Mesenchymal stem cell (in vitro differentiated cells and primary cell): ENCODE measurements at places on chromosomes 5 and 9.
A peak's percentile ranks its signal among the peaks of the same experiment; 100 is the strongest.

- no peak for DNase-seq
Observed at GRCh38 chr9:93909242-93909616, 45.9 kb downstream of the BARX1 start.

- DNase-seq: no peak
Observed at GRCh38 chr5:150016537-150016936, 16.0 kb downstream of the HMGXB3 start.

DNA sequence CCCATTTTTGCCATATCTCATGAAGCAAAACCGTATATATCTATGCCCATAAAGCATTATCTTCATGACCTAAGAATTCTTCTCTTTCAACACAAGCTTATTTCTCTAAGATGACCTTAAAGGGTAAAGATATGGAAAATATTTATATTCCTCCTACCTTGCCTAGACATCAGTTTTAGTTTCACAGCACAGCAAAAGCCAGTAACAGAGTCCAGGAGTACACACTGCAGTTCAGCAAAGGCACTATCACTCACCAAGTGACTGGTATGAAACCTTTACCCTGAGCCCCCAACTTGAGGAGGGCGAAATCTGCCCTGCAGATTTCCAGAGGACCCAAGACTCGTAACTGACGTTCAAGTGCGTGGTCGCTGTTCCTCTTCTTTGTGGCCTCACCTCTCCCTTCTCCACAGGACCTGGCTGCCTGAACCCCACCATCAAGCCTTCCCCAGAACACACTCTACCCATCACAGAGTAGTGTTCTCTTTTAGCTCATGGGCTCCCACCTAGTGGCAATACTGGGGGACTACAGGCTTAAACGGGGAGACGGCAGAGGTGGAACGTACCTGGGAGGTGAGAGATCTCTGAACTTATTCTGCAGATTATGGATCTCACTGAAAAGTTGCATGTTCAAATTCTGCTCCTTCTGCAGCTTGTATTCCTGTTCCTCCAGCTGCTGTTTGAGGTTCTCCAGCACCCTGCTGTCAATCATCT lies 141.0 kb downstream of the CDK5RAP2 start:
- DNase-seq: no peak

- no peak for DNase-seq
Observed at GRCh38 chr5:32572778-32573480, 12.4 kb upstream of the SUB1 start.

GRCh38 chr5:26805076-26805475 lies 233.3 kb downstream of the CDH9 start:
- DNase-seq: no peak

DNA sequence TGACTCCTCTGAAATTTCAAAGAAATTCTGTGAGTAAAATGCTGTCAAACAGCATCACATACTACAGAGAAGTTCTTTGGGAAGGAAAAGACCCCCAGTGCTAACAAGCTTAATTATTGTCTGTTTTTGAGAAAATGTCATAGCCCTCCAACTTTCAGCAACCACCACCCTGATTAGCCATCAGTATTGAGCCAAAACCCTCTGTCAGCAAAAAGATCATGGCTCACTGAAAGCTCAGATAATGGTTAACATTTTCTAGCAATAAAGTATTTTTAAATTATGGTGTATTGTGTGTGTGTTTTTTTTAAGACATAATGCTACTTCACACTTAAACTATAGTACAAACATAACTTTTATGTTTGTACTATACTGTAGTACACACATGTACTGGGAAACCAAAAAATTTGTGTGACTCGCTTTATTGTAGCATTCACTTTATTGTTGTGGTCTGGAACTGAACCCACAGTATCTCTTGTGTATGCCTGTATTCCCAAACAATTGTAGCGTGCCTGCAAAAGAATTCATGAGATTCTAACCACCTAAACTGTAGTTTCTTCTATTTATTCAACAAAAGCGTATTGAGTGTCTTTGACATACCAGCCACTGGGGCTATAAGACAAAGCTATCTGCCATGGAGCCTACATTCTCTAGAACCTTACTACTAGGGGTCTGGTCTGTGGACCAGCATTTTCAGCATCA lies 31.6 kb downstream of the TLE4 start:
- no peak for DNase-seq

DNA sequence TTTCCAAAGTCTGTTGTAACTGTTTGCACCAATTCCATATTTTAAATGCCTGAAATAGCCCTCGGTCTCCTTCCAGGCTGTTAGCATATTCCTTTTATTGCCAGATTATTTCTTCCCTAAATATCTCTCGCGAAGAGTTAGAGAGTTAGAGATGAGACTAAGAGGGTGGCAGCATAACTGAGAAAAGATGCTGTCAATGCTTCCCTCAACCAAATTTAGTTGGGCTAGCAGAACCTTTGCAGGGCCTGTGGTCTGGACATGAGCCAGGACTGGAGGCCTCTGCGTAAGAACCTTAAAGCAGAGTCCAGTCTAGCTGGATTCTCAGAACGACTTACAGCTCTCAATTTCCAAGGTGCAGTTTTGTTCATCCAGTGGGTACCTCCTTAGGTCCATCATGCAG lies 135.9 kb downstream of the GABRB2 start:
- no peak for DNase-seq

DNA sequence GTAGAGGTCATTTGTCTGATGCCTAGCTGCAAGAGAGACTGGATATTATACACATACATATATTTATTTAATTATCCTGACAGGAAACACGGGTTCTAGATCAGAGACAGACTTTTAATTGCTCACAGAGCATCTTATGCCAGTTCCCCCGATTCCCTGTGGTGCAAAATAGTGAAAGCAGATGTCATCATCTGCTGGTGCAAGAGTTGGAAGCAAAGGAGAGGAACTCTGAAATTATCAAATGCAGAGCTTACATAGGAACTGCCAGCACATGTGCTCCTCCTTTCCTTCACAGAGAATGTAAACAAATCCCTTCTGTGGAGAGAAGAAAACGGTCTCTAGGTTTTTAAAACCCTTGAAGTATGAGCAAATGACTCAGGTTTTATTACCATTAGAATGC lies 69.3 kb downstream of the DTWD2 start:
- DNase-seq: peak; percentile 44

DNA sequence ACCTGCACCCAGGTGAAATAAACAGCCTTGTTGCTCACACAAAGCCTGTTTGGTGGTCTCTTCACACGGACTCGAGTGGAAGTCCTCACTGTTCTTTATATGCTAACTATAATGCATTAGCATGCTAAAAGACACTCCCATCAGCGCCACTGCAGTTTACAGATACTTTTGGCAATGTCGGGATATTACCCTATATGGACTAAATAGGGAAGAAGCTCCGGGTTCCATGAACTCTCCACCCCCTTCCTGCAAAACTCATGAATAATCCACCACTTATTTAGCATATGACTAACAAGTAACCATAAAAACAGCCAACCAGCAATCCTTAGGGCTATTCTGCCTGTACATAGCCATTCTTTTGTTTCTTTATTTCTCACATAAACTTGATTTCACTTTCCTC lies 426.2 kb upstream of the PTPRD start:
- DNase-seq: no peak

DNA sequence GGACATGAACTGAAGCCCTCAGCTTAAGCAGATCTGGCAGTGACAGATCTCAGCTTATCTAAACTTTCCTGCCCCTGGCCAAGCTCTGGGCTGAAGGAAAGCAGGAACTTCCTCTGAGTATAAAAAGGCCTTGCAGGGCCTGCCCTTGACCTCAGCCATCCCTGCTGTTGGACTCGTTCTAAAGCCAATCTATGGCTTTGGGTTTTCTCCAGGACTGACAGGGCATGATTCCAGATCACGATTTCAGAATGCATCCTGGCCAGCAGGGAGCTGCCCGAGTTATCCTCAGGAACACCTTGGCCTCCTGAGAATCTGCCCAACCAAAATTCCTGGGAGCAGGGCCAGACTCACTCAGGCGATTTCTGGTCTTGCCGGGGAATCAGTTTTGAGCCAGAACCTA lies 502.7 kb downstream of the TLE4 start:
- no peak for DNase-seq

GRCh38 chr5:135578685-135579341 lies at the start of gene CXCL14:
CXCL14 (minus strand) TSS chr5:135578991; CDS start chr5:135578778, 213 bp downstream.
- peak; percentile 57 for DNase-seq

DNA sequence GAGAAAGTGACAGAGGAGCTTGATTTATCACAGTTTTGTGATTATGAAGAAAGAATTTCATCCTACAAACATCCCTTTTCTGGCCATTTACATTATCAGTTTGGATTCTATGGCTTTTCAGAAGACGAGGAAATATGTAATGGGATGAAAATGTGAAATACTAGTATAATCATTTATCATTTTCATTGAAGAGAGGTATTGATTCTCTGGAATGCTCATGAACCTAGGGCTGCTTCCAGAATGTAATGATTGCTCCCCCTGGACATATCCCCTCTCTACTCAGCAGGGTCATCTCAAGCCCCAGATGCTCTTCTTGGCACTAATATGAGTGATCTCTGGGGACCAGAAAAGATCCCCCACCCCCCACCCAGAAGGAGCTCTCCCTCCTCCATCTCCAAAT lies 106.7 kb upstream of the ZNF618 start:
- no peak for DNase-seq

GRCh38 chr5:12683249-12683648 lies 779.0 kb upstream of the CTNND2 start:
- DNase-seq: no peak

DNA sequence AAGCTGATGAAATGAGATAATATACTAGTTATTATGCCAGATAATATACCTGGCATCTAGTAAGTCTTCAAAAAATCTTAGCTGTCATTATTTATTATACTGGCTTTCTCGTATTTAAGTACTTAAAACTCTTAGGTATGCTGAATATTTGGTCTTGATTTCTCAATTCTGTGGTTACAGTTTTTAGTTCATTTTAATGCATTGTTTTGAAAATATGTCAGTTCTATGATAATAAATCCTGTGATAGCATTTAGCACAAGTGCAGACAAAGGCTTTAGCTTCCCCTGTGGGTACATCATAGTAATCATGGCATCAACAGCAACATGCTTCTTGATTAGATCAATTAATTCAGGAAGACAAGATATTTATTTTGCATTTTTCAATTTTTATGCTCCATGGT lies 133.0 kb downstream of the SMC2 start:
- DNase-seq: no peak

DNA sequence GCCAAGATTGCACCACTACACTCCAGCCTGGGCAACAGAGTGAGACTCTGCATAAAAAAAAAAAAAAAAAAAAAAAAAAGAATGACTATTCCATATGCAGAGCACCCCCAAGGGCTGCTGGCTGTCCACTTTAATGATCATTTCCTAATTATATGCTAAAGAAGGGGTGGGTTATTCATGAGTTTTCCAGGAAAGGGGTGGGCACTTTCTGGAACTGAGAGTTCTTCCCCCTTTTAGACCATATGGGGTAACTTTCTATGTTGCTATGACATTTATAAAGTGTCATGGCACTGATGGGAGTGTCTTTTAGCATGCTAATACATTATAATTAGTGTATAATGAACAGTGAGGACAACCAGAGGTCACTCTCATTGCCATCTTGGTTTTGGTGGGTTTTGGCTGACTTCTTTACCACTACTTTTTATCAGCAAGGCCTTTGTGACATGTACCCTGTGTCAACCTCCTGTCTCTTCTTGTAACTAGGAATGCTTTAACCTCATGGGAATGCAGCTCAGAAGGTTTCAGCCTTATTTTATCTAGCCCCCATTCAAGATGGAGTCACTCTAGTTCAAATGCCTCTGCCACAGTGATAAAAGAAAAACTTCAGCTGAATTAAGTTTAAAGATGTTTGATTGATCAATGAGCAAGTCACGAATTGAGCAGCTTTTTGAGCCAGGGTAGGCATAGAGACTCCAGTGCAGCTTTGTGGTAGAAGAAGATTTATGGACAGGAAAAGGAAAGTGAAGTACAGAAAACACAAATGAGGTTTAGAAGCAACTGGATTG lies 7.1 kb upstream of the NANS start:
- DNase-seq: peak; percentile 29

- DNase-seq: peak; percentile 7
Observed at GRCh38 chr5:1793301-1793740, 6.3 kb downstream of the MRPL36 start.

DNA sequence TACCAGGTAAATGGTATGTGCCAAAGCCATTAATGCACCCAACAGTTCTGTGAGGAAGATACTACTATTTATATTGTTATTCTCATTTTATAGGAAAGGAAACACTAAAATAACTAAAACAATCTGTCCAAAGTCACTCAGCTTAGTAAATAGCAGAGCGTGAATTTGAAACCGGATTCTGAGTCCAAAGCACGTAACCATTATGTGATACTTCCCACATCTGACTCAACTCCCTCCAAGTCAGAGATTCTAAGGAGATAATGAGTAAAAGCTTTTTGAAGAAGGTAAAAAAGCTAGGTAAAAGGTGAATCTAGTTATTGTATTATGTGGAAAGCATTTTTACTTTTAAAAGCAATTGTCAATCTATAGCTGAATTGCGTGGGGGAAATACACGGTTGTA lies 208.9 kb downstream of the PBX3 start:
- DNase-seq: no peak

DNA sequence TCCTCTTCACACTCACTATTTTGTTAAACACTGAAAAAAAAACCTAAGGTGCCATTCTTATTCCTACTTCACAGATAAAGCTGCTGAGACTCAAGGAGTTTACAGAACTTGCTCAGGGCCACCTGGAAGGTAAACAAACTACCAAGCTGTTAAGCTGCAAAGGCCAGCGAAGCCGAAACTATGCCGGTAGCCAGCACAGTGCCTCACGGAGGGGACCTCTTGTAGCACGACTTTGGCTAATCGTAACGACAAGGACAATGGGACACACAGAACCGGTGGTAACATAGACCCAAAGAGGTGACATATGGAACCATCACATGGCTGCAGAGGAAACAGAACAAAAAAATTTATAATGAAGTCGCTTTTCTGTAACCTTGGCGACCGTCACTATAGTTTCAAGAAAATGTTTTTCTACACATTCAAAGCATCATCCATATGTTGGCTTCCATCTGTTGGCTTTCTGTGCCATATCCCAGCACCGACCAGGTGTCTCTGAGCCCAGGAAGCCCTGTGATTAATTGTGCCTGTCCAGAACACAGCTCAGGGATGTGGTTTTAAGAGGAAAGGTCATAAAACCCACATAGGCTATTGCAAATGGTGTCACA lies 60.3 kb downstream of the S1PR3 start:
- no peak for DNase-seq

GRCh38 chr9:124180557-124180956 lies 77.2 kb upstream of the NEK6 start:
- DNase-seq: no peak

GRCh38 chr9:87206064-87206661 lies 258.9 kb upstream of the GAS1 start:
- peak; percentile 70 for DNase-seq

- no peak for DNase-seq
Observed at GRCh38 chr5:80809451-80809850, 150.7 kb upstream of the RASGRF2 start.

DNA sequence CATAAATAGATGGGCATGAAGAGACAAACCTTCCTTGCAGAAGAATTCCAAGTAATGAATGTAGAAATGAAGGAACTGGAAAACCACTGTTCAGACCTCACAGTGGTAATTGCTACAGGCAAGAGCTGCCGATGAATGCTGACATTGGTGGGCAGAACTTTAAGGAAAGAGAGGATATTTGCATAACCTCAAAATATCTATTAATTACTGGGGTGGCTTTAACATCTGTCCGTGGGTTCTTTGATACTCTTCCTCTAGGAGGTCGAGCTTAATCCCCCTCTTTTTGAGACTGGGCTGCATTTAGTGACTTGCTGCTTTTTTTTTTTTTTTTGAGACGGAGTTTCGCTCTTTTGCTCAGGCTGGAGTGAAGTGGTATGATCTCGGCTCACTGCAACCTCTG lies 34.7 kb downstream of the LAMC3 start:
- DNase-seq: no peak

- DNase-seq: no peak
Observed at GRCh38 chr9:32490601-32491000, 35.4 kb downstream of the RIGI start.
